ENCODE measurements at places on chromosomes 3 and 15.

GRCh38 chr3:13040361-13041074 lies 32.7 kb downstream of the IQSEC1 start:
- peak; percentile 21 for DNase-seq

- DNase-seq, result no peak
These were observed 15.3 kb downstream of the FBN1 start for GRCh38 chr15:48630245-48630644.

- no peak for DNase-seq
These were observed 194.6 kb downstream of the ADAMTSL3 start for GRCh38 chr15:83848315-83849050.

- DNase-seq, result no peak
These were observed 4.0 kb upstream of the CCR1 start for GRCh38 chr3:46212101-46212500.

DNA sequence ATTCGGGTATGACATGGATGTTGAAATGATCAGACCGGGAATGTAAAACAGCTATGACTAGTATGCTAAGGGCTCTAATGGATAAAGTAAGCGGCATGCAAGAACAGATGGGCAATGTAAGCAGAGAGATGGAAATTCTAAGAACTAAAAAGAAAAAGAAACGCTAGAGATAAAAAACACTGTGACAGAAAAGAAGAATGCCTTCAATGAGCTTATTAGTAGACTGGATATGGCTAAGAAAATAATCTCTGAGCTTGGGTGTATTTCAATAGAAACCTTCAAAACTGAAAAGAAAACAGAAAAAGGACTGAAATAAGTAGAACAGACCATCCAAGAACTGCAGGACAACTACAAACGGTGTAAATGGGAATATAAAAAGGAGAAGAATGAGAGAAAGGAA lies 101.2 kb downstream of the HES1 start:
- no peak for DNase-seq

DNA sequence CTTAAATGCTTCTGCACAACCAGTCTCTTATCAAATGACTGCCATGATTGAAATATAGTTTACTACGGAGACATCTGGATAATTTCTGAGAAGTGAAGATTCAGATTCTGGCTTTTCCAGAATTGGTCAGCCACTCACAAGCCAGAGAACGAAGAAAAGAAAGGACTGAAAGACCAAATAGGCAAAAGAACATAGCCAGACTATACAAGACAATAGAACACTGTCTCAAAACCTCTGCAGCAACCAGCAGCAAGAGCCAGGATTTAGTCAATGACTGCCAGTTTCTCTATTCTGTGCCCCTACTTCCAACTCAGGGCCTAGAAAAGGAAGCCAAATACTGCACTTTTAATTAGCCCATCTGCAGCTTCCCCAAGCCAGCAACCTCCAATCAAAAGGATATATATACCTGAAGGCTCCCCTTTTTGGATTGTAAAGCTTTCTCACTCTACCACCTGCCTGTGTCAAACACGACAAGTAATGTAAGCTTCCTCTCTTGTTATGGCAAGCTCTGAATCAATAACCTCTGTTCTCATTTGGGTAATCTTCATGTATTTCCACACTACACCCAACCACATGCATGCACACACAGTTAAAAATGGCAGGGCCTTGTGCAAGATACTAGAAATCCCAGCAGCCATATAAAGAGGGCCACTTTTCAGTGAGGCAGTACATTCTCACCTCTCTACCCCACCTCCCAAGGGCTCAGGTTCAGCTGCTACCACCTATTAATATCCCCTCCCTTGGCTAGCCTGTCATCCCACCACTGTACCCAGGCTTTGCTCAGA lies 97.1 kb downstream of the ERC2 start:
- no peak for DNase-seq

DNA sequence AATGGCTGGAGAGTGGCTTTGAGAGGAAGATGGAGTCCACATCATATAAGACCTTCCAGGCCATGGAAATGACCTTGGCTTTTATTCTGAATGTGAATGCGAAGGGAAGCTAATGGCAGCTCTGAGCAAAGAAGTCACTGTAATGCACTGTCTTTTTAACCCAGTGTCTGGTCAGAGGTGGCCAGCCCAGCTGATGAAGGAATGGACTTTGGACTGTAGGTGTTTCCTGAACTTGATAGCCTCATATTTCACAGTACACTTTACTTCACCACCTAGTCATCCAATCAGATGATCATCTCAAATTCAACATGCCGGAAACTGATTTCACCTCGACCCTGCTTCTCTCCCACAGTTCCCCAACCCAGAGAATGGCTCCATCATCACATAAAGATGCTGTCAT lies 33.4 kb downstream of the DCLK3 start:
- no peak for DNase-seq

DNA sequence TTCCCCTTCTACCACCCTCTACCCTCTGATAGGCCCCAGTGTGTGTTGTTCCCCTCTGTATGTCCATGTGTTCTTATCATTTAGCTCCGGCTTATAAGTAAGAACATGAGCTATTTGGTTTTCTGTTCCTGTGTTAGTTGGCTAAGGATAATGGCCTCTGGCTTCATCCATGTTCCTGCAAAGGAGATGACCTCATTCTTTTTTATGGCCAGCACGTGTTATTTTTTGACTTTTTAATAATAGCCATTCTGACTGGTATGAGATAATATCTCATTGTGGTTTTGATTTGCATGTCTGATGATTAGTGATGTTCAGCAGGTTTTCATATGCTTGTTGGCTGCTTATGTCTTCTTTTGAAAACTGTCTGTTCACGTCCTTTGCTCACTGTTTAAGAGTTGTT lies 63.1 kb upstream of the NPHP3 start:
- DNase-seq, result no peak
